A549 treated with DMSO at 1 μM for 4 hours (cell line): ENCODE measurements at places on chromosomes 3 and 15. TPM values are rescaled to one million over a fixed set of nuclear protein-coding genes. Genes with fewer than 3 reads are reported as not detected.

Gene C3orf80
- total RNA-seq: 1.8 to 2.7 TPM (median 1.9 TPM) in 5 replicates

Gene SENP7
- 1.5 to 3.4 TPM (median 2.2 TPM) in 5 replicates for total RNA-seq

Gene PDZRN3
- not detected in 5 replicates for total RNA-seq

Gene APBA2
- total RNA-seq: 16.6 to 22.6 TPM (median 19.1 TPM) in 5 replicates

Gene GATM
- 2.3 to 3.1 TPM (median 2.5 TPM) in 5 replicates for total RNA-seq

Gene IL17RB
- 0.81 to 1.3 TPM (median 1.0 TPM) in 5 replicates for total RNA-seq

Gene MEX3B
- total RNA-seq: 4.6 to 6.7 TPM (median 5.4 TPM) in 5 replicates

Gene IDH3A
- total RNA-seq: 73.5 to 88.1 TPM (median 88.0 TPM) in 5 replicates

Gene TGM5
- not detected in 5 replicates for total RNA-seq

Gene NKIRAS1
- 9.0 to 10.8 TPM (median 9.4 TPM) in 5 replicates for total RNA-seq

Gene TSPAN3
- total RNA-seq: 357 to 499 TPM (median 457 TPM) in 5 replicates

Gene STAB1
- not detected in 5 replicates for total RNA-seq

Gene SLITRK3
- not detected in 5 replicates for total RNA-seq

Gene SLC24A5
- not detected in 5 replicates for total RNA-seq

Gene PAK2
- 32.4 to 46.2 TPM (median 40.8 TPM) in 5 replicates for total RNA-seq

Gene SUCNR1
- 0.13 to 0.22 TPM (median 0.16 TPM) in 5 replicates for total RNA-seq

Gene ALG1L2
- not detected in 5 replicates for total RNA-seq

Gene CAV3
- not detected in 5 replicates for total RNA-seq

Gene IL20RB
- total RNA-seq: 0.77 to 1.2 TPM (median 0.84 TPM) in 5 replicates

Gene ARPP21
- 0.08 to 0.24 TPM (median 0.12 TPM) in 4 of 5 replicates, not detected in the other for total RNA-seq

Gene LPP
- total RNA-seq: 7.2 to 12.1 TPM (median 11.3 TPM) in 5 replicates

Gene LRRC28
- 13.6 to 17.7 TPM (median 15.3 TPM) in 5 replicates for total RNA-seq

Gene TRH
- total RNA-seq: not detected in 5 replicates

Gene DTX3L
- total RNA-seq: 8.3 to 10.7 TPM (median 8.6 TPM) in 5 replicates

Gene VGLL3
- 6.1 to 12.1 TPM (median 9.2 TPM) in 5 replicates for total RNA-seq

Gene MINAR1
- 0.42 to 0.71 TPM (median 0.64 TPM) in 5 replicates for total RNA-seq

Gene PLA1A
- 0.13 to 0.45 TPM (median 0.22 TPM) in 5 replicates for total RNA-seq

Gene DUOXA2
- not detected in 5 replicates for total RNA-seq

Gene TF
- 0.68 to 1.4 TPM (median 0.83 TPM) in 5 replicates for total RNA-seq

Gene ROBO1
- 8.6 to 15.3 TPM (median 14.8 TPM) in 5 replicates for total RNA-seq

Gene FRMD5
- 3.9 to 5.6 TPM (median 4.2 TPM) in 5 replicates for total RNA-seq

Gene IL17RE
- total RNA-seq: 0.76 to 1.1 TPM (median 0.95 TPM) in 5 replicates

Gene AGBL1
- total RNA-seq: not detected in 5 replicates

Gene DALRD3
- total RNA-seq: 18.4 to 24.0 TPM (median 22.8 TPM) in 5 replicates

Gene LDHAL6B
- total RNA-seq: not detected in 5 replicates

Gene TMEM207
- not detected in 5 replicates for total RNA-seq

Gene SAXO2
- total RNA-seq: 1.8 to 2.4 TPM (median 2.2 TPM) in 5 replicates

Gene DOCK3
- total RNA-seq: 0.37 to 0.50 TPM (median 0.43 TPM) in 5 replicates

Gene NIPA2
- 85.8 to 120 TPM (median 115 TPM) in 5 replicates for total RNA-seq

Gene GOLGA6L7
- not detected in 5 replicates for total RNA-seq

Gene HOMER2
- total RNA-seq: 11.7 to 15.1 TPM (median 13.7 TPM) in 5 replicates

Gene IL17RD
- total RNA-seq: 0.56 to 1.7 TPM (median 0.95 TPM) in 5 replicates

Gene ZNF35
- 4.9 to 7.6 TPM (median 5.8 TPM) in 5 replicates for total RNA-seq
